ENCODE measurements at places on chromosomes 1 and 21. TPM values are rescaled to one million over a fixed set of nuclear protein-coding genes. Genes with fewer than 3 reads are reported as not detected.

The NUF2 gene
- polyA plus RNA-seq, result 0.22 TPM

The LDLRAP1 gene
- polyA plus RNA-seq, result 11.3 TPM

The OR10Z1 gene
- polyA plus RNA-seq, result not detected

The SLFNL1 gene
- 0.34 TPM for polyA plus RNA-seq

The ESRRG gene
- polyA plus RNA-seq, result 2.2 TPM

The GBP1 gene
- polyA plus RNA-seq, result 5.5 TPM

The SPRR2D gene
- polyA plus RNA-seq, result 1.3 TPM

The HMGCS2 gene
- polyA plus RNA-seq, result 0.67 TPM

The CA14 gene
- polyA plus RNA-seq, result not detected

The DYNLT5 gene
- 0.83 TPM for polyA plus RNA-seq

The AGMAT gene
- polyA plus RNA-seq, result 0.29 TPM

The RAB42 gene
- polyA plus RNA-seq, result 5.7 TPM

The ZNF691 gene
- 4.2 TPM for polyA plus RNA-seq

The PBXIP1 gene
- 35.1 TPM for polyA plus RNA-seq

The PLD5 gene
- polyA plus RNA-seq, result 0.03 TPM

The NTRK1 gene
- 0.40 TPM for polyA plus RNA-seq

The TEX38 gene
- polyA plus RNA-seq, result not detected
